ENCODE measurements at places on chromosomes 7 and 10.

GRCh38 chr7:24169077-24169624, 114.8 kb upstream of the NPY start:
- DNase-seq: no peak

DNA sequence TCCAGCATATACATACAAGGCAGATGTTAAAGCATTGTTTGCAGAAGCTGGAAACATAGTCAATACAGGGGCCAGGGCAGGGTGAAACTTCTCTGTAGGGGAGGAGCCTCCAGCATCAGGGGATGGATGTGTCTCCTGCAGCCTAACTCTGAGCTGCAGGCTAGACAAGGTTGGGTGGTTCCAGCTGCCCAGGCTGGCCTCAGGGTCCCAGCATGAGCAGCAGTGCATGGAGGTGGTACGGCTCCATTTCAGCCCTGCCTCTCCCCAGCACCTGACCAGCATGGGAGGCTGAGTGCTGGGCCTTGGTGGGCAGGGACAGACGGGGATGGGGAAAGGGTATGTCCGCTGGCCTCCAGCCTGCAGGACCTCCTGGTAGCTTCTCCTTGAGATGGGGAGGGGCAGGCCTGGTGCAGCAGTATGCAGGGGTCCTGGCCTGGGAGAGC, 7.4 kb upstream of the TBRG4 start:
- no peak for DNase-seq

- no peak for DNase-seq
These were observed 11.0 kb upstream of the MSMB start for GRCh38 chr10:46057038-46057437.

DNA sequence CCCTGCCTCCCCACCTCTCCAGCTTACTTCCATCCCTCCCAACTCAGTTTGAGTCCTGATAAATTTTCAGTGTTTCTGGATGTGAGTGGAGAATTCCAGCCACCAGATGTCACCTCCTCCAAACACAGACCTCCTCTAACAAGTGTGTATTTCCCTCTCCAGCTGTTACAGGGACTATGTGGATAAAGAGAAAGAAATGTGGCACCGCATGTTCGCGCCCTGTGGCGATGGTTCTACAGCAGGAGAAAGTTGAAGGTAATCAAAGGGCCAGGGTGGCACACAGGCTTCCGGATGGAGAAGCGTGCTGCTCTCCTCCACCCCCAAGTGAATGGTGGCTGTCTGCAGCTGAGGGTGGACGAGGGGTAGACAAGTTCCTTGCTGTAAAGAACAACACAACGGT, 14.7 kb downstream of the FKBP6 start:
- peak; percentile 7 for DNase-seq

GRCh38 chr7:99622596-99622995, 5.8 kb downstream of the ZSCAN25 start:
- no peak for DNase-seq

GRCh38 chr10:97629289-97629688, 4.0 kb downstream of the MORN4 start:
- DNase-seq: no peak

- no peak for DNase-seq
These were observed 38.5 kb upstream of the SEMA3C start for GRCh38 chr7:80957226-80957777.

GRCh38 chr7:157682064-157682945, 345.5 kb downstream of the DNAJB6 start:
- DNase-seq: no peak

GRCh38 chr10:89556600-89556999, 21.2 kb upstream of the SLC16A12 start:
- no peak for DNase-seq

GRCh38 chr10:19659920-19660655, 156.1 kb upstream of the PLXDC2 start:
- no peak for DNase-seq

DNA sequence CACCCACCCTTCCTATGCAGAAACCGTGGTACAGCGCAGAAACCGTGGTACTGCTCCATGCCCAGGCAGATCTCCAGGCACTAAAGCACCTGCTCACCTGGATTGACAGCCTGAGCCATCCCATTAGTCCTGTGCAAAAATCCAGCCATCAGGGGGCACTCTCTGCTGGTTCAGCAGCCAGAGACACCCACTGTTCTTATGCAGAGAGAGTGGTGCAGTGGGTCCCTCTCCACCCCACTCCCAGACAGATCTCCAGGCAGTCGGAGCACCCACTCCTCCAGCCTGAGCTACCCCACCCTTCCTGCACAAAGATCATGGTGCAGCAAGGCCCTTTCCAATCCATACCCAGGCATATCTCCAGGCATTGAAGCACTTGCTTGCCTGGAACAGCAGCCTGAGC, 219.8 kb downstream of the CTNNA3 start:
- no peak for DNase-seq

DNA sequence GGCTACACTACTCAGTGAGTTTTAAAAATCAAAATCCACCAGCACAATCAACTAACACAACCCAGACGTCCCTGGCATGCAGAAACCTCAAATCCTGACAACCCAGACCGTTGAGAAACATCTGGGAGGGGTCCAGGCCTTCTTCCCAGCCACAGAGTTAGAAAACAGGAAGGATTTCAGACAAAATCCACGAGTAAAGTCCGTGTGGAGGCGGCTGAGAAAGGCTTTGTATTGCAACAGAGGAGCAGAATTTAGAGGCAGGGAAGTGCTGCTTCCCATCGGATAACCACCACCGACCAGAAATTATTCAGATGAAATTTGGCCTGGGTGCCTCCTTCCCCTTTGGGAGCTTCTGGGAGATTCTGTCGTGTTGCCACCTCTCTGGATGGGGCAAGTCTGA, 61.5 kb downstream of the TNS3 start:
- no peak for DNase-seq

- no peak for DNase-seq
These were observed 222.5 kb downstream of the AHR start for GRCh38 chr7:17520941-17521340.

DNA sequence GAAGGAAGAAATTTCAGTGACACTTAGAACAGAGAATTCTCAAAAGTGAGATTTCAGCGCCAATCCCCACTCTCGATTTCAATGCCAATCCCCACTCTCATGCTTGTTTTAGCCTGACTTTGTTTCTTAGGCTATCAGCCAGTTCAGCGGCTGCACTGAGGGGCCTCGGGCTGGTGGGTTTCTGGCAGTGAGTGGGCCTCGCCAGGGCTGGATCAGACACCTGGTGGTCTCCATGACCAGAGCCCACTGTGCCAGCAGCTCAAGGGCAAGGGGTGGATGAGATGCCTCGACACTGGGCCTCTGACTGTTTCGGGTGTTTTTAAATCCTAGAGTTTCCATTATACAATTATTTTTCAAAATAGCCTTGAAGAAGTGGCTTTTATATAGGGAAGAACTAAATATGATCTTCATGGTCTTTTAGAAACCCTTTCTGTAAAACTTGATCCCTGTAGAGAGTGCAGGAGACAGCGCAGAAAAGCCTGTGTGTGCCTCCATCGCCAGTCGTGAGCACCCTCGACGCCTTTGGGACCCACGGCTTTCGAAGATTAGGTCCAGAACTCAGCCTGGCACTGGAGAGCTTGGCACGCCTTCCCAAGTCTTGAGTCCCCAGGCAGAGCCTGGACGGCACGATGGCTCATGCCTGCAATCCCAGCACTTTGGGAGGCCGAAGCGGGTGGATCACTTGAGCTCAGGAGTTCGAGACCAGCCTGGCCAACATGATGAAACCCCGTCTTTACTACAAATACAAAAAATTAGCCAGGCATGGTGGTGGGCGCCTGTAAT, 76.2 kb downstream of the INPP5A start:
- no peak for DNase-seq

GRCh38 chr10:80894311-80894791, 356.6 kb downstream of the SH2D4B start:
- no peak for DNase-seq

DNA sequence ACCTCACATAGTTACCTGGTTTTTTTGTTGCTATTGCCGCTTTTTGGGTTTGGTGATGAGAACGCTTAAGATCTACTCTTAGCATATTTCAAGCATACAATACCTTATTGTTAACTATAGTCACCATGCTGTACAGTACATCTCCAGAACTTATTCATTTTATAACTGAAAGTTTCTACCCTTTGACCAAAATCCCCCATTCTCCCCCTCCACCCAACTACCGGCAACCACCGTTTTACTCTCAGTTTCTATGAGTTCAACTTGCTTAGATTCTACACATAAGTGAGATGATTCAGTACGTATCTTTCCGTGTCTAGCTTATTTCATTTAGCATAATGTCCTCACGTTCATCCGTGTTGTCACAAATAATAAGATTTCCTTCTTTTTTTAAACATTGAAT, 86.7 kb upstream of the IL6 start:
- no peak for DNase-seq

DNA sequence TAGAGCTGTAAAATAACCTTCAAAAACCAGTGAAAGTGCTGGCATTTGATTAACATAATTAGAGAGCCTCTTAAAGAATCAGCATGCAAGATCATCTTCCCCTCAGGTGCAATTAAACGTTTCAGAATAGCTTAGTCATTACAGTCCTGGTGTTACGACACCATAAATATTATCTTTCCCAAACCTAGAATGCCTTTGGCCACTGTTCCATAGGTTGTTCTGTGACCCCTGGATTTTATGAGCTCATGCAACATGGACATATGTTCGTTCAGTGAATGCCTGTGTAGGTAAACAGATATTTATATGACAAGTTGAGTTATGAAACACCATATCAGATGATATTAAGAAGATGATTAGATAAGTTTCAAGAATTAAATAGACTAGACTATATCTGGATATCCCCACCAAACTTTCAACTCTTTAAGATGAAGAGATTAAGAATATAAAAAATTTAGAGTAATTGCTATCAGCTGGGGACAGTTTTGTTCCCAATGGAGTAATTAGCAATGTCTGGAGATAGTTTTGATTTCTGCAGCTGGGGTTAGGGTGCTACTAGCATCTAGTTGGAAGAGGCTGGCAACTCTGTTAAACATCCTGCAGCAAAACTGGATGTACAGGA, 263.5 kb upstream of the DKK1 start:
- DNase-seq: no peak

GRCh38 chr7:124720195-124720594, 45.4 kb downstream of the GPR37 start:
- DNase-seq: no peak

GRCh38 chr7:80247144-80247543, 112.5 kb downstream of the GNAI1 start:
- DNase-seq: no peak

- DNase-seq: no peak
These were observed 6.7 kb upstream of the PNLIP start for GRCh38 chr10:116538992-116539391.

GRCh38 chr10:78386509-78386908, 352.8 kb downstream of the RPS24 start:
- DNase-seq: no peak

- no peak for DNase-seq
These were observed 26.4 kb upstream of the ADRB1 start for GRCh38 chr10:114017271-114017670.

DNA sequence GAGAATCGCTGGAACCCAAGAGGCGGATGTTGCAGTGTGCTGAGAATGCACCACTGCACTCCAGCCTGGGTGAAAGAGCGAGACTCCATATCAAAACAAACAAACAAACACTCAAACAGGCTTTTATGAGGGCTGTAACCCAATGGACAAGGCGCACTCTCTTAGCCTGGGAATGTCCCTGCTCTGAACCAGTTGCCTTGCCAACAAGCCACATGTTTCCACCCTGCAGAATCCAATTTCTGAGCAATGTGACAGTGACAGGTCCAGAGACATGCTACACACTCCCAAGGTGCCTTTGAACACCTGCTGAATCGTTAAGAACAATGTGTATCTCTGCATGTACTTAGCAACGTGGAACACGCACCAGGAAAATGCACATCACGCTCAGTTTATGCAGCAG, 186.8 kb upstream of the AUTS2 start:
- DNase-seq: no peak

DNA sequence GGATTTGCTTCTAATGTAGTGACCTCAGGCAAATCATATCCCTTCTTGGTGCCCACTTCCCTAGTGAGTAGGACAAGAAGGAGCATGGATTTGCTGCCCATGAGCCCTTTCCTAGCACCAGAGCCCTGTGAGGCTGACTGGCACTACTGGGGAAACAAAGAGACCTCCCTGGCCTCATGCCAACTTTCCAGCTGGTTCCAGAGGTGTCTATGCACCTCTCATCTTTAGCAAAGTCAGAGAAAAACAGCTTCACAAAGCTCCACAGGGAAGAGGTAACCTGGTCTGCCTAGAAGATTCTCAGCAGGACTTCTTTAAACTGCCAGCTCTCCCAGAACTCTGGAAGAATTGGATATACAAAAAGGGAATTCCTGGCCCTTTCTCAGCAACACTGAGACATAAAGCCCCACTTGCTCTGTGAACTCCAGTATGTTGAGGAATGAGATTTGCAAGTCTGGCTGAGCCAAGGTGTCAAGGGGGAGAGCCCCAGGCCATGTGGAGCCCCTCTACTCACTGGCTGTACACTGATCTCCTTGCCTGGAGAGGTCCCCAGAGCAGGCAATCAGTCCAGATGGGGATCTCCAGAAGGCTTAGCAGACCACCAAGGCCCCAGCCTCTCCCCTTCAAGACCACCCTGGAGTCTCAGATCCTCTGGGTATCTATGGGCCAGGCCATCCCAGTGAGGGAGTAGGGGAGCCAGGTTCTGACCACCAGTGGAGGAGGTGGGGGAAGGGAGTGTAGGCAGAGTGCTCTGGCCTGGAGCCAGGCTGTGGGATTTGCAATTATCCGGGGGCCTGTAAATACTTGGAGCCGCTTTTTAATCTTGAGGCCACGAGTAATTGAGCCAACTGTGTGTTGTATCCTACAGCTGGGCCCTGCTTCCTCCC, 24.4 kb upstream of the RBM20 start:
- DNase-seq: no peak

DNA sequence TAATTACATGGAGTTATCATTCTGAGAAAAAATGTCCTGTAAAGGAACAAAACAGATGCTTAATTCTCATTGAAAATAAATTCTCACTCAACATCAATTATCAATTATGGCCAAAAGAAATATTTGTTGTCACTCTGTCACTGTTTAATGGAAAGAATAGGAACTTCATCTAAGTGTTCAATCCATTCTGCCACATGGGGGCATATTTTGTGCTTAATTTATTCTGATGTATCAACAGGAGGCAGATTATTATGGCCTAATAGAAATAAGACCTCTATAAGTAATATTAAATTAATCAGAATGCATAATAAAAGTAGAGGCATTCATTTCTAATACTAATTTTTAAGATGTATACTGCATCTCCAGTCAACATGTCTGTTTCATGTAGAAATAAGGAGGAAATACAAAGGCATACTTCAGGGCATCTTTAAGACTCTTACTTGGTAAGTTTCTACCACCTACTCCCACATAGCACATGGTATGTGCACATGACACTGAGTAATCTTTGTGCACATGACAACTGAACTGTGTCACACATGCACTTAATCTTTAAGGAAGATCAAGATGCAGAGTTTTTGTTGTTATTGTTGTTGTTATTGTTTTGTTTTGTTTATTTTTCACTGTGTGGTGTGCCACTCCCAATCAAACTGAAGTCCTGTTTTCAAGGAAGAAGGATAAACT, 420.4 kb upstream of the SEMA3A start:
- no peak for DNase-seq

- DNase-seq: no peak
These were observed 22.9 kb downstream of the ATE1 start for GRCh38 chr10:121904888-121905287.

GRCh38 chr7:87416682-87417587, 58.5 kb downstream of the ABCB4 start:
- peak; percentile 80 for DNase-seq

- no peak for DNase-seq
These were observed 618.6 kb downstream of the ZWINT start for GRCh38 chr10:55742487-55742886.
